Psoas muscle (tissue), 8 donors: ENCODE measurements at places on chromosomes 6 and 20. TPM values are rescaled to one million over a fixed set of nuclear protein-coding genes. Genes with fewer than 3 reads are reported as not detected.
A peak's percentile ranks its signal among the peaks of the same experiment; 100 is the strongest.

The PDE7B gene
- 2.3 TPM for polyA plus RNA-seq

- peak; percentile 71 for DNase-seq
These were observed 24.9 kb downstream of the KIF13A start for GRCh38 chr6:17962436-17963031.

DNA sequence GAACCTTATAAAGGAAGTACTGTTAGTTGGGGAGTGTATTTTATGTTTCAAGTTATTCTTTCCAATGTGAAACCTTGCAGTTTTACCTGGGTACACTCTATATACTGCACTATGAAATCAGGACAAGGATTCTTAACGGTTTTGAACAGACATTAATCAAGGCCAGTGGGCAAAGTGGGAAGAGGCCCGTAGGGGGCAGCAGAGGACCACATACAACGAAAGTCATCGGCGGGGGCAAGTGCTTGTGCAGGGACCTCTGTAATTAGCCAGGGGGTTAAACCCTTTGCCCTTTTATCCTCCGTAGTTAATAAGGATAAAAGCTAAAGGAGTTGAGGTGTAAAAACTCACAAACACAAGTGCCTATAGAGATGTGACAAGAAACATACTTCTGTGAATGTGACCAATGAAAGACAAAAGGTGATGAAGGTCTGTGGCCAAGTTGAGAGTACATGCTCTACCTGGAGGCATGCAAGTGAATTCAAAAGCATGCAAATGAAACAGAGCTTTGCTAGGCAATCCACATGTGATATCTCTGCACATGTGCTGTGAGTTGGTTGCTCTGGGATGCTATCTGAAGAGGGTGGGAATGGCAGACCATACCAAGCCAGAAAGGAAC, 392.7 kb upstream of the MAN1A1 start:
- DNase-seq, result peak; percentile 64

The C6orf52 gene
- 0.33 TPM for polyA plus RNA-seq

The CYP24A1 gene
- not detected for polyA plus RNA-seq

The LST1 gene
- 1.2 TPM for polyA plus RNA-seq

The FGD2 gene
- 1.5 TPM for polyA plus RNA-seq

GRCh38 chr6:131923356-131923755, 27.8 kb downstream of the CCN2 start:
- DNase-seq, result no peak

The ADGRF5 gene
- 23.3 TPM for polyA plus RNA-seq

DNA sequence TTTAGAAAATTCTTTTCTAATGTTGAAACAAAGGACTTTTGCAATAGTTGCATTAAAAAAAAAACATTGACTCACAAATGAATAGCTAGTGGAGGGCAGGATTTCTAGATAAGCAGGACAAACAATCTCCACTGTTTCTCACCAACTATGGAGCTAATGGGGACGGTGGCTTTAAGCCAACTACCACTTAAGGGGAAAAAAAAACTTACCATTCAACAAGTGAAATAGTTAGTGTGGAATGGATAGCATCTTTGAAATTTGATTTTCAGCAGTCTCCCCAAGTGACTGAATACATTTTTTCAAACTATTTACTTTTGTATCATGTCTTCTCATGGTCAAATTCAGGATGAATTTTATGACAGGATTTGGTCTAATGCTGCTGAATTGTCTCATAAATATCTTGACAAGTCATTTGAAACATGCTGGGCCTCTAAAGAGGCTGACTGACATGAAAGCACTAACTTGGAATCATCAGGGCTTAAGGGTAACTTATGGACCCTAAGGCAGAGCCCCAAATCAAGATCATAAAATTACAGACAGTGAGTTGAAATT, 100.5 kb downstream of the EYA4 start:
- no peak for DNase-seq

The SLC52A3 gene
- polyA plus RNA-seq, result 0.62 TPM

GRCh38 chr6:135819665-135820064, 31.8 kb upstream of the PDE7B start:
- DNase-seq, result no peak

DNA sequence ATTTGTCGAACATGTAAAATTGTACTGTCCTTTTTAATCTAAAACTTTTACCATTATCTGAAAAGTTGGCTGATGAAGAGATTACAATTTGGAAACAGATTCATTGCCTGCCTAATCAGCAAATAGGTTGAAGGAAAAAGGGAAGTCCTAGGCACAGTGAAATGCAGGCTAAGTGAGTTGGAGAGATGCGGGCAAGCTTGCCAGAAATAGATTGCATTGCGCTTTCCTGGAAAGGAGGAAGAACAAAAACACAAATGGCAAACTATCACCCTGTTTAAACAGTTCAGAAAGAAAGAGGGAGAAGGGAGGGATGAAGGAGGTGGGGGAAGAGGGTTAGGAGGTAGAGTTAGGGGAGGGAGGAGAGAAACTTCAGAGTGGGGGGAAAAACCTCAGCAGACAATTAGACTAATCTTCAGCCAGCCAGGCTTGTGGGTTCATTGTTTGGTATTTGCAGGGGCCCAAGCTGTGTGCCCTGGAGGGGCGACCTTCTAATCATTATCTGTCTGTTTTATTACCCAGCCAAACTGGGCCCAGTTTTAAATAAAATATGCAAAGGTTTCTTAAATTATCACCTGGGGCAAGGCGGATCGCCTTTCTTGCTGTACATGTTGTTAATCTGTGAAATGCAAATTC, 465.2 kb downstream of the TFAP2B start:
- no peak for DNase-seq

DNA sequence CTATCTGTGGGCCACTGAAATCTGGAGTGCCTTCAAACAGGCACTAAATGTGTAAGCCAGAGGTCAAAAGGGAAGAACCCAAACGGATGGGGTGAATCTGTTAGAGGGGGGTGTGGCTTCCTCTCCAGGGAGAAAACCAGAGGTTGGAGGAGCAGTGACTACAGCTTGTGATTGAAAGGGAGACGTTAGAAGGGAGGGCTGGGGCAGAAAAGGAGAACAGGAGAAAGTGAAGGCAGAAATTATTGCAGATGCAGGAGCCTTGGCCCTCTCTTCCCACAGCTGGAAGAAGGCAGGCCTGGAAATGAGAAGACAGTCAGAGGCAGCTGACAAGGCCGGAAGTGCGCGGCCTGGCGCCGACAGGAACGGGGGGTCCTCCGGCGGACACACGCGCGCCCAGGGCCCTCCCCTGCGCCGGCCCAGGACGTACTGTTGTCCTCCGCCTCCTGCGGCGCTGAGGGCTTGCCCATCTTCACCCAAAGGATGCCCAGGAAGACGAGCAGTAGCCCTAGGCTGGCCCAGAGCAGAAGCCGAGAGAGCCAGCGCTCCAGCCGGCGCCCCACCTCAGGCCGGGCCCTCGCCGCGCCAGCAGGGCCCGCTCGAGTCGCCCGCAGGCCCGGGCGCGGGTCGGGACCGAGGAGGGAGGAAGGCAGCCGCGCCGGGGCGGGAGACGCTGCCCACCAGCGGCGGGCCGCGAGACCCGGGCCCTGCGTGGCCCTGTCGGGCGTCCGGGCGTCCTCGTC, 806 bp downstream of the LEMD2 start:
- DNase-seq, result peak; percentile 86

- peak; percentile 74 for DNase-seq
These were observed 4.5 kb downstream of the TP53INP2 start for GRCh38 chr20:34708621-34709043.

GRCh38 chr6:72865467-72865866, 243.6 kb downstream of the KCNQ5 start:
- DNase-seq, result peak; percentile 63

DNA sequence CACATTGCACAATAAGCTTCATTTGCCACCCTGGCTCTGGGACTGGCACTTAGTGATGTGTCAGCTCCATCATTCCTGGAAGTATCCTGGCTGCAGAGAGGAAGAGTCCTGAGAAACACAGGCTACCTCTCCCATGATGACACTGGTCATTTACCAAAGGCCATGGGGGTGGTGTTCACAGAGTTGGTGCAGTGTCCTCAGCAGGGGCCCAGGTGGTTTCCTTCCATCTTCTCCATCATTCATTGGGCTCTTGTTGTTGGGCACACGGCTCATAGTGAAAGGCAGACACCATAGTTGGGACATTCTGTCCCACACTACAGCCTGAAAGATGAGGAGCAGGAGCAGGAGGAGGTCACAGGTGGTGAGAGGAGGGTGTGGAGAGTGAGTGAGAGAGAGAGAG, 15.8 kb upstream of the CST1 start:
- no peak for DNase-seq

DNA sequence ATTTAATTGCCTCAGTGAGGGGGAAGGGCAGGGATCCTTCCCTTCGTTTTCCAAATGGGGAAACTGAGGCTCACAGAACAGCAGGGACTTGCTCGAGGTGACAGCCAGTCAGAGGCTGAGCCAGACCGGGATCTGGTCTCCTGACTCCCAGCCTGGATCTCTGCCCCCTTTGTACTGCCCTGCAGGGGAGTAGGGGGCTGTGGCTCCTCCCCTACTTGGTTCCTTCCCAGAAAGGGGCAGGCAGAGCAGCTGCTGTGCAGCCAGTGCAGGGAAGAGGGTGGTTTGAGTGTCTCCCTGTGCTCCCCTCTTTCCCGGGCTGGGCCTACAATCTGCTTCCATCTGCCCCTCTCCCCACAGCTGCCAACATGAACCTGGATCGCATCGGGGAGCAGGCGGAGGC, 37.6 kb downstream of the UQCC2 start:
- DNase-seq, result no peak

The WFDC13 gene
- polyA plus RNA-seq, result not detected

The PNPLA1 gene
- not detected for polyA plus RNA-seq

GRCh38 chr6:18328070-18328469, 59.1 kb upstream of the RNF144B start:
- DNase-seq, result no peak

DNA sequence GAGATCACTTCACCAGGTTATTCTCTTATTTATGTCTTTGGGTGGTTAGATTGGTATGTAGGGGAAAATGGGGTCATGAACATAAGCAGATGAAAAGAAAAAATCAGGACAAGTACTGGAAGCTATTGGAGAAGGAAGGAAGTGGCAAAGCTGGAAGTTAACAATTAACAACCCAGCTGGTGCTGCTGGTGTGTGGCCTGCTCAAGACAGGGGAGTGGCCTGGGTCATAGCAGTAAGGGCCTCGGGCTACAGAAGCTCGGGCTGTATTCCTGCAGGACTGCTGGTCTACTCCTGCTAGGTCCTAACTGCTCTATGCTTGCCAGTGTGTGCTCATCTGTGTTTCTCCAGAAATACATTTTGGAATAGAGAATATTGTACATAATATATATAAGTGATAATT, 19.6 kb downstream of the MYLIP start:
- DNase-seq, result no peak

DNA sequence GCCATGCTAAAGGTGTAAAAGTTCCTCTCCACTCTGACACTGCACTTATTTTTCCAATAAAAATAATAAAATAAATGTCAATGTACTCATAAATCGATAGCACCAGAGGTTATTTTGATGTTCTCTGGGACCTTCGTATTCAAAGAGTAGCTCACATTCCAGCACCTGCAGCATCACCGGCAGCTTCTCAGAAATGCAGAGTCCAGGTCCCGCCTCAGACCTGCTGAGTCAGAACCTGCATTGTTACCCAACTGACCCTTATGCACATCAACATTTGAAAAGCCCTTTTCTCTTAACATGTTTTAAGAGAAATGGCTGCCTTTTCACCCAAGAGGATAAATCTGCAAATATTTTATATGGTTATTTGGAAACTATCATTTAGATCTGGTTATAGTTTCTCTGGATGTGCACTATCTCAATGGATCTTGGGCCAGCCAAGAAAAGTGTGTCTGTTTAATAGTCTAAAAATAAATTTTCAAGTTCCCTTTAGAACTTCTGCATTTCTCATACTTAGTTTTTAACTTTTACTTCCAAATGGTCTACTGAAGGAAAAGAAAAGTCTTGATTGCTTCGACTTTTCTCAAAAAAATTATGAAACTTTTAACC, 216.2 kb upstream of the PRDM1 start:
- DNase-seq, result no peak

DNA sequence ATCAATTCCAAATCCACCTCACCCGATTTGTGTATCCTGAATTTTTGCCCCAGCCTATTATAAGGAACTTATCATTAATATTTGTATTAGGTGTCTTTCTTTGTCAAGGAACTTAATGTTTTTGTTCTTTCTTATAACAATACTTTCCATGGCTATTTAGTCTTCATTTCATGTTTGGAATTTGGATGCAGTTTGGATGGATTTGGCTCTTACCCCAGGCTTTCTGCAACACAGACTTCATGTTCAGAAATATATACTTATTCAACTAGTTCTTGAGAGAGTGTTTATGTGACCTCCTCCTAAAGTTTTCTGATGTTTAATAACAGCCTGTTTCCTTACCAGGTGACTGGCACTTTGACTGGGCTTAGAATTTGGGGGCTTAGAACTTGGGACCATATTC, 35.9 kb upstream of the TOX2 start:
- no peak for DNase-seq

DNA sequence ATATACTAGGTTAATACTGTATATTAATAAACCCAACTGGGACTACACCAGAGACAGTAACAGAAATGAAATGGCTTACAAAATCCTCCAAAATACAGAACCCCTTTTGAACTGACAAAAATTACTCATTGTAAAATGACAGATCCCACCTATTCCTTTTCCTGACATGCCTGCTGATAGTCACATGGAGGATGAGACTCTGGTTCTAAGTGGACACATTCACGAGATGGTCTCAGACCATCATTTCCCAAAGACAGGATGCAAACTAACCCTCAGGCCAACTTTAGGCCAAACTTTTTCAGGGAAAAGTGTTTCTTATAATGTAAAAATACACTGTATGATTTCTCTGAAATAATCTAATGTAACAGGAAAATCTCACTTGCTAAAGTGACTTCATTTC, 22.5 kb downstream of the TBC1D7 start:
- no peak for DNase-seq

The DTNBP1 gene
- polyA plus RNA-seq, result 15.2 TPM

- peak; percentile 66 for DNase-seq
These were observed 150.3 kb downstream of the SYCP2 start for GRCh38 chr20:59782986-59783640.

The FABP7 gene
- 7.1 TPM for polyA plus RNA-seq

- no peak for DNase-seq
These were observed 11.3 kb downstream of the SERPINB6 start for GRCh38 chr6:2959909-2960719.

The NRSN1 gene
- not detected for polyA plus RNA-seq

- DNase-seq, result no peak
These were observed 246.0 kb downstream of the PHACTR1 start for GRCh38 chr6:12962529-12962928.

- no peak for DNase-seq
These were observed 7.5 kb upstream of the TNXB start for GRCh38 chr6:32116674-32117073.

The HINT3 gene
- polyA plus RNA-seq, result 24.0 TPM

- DNase-seq, result no peak
These were observed 40.8 kb downstream of the ELMO2 start for GRCh38 chr20:46365487-46366220.
